Activated CD4-positive, alpha-beta T cell treated with anti-CD3 and anti-CD28 coated beads for 36 hours (primary cell): ENCODE measurements at places on chromosomes 3 and 15. TPM values are rescaled to one million over a fixed set of nuclear protein-coding genes. Genes with fewer than 3 reads are reported as not detected.

EFCAB12 gene
- 0.73 TPM for total RNA-seq

SKOR1 gene
- total RNA-seq = 0.18 TPM

RPP25 gene
- 6.2 TPM for total RNA-seq

SYNPR gene
- total RNA-seq = not detected

SLC27A2 gene
- 22.1 TPM for total RNA-seq

DNA sequence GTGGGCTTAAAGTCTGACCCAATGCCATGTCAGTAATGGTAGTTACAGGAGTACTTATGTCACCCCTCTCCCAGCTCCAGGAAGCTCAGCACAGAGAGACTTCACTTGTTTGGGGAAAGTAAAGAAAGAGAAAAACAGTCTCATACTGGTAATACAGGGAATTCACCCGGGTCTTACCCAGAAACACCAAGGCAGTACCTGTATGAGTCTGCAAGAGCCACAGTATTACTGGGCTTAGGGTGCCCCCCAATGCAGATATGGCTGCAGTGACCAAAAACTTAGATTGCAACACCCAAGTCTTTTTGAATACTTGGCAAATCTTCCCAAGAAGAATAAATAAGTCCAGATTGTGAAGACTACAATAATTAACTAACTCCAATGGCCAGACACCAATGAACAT is 622.1 kb downstream of the IGSF11 start:
- DNase-seq = no peak

- no peak for DNase-seq
Measured at GRCh38 chr3:58576716-58577115, 475 bp downstream of the FAM107A start.

DNA sequence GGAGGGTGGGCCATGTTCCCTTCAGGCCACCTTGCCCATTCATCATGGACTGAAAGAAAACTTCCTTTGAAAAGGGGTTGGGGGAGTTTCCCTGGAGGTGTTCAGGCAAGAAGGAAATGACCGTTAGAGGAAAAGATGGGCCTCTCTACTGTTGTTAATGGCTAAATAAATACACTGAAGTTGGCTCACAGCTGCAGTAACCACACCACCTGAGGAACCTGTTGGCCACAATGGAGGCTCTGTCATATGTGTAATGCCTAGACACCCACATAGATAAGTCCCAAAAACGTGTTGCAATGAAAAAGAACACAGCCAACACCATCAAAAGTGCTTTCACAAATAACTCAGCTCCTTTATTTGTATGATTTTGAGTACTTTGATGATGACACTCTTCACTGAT is 38.2 kb upstream of the FAM3D start:
- DNase-seq = no peak

DNA sequence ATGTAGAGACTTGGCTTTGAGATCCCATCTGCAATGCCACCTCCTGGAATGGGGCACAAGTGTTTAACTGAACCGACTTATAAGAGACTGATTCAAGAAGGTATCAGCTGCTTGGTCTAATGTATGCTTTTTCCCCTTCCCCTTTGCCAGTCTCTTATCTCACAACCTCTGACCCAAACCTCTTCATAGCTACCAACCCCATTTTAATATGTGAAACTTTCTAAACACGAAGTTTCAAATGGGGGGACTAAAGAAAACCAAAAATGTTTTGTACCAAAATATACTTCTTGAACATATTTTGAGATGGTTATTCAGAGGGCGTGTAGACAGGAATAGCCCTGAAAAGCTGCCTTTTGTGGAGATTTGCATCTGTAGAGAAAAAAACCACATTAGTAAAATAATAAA is 73.1 kb downstream of the OXSM start:
- DNase-seq = no peak

GRCh38 chr3:52350981-52351761 is 35.1 kb downstream of the DNAH1 start:
- DNase-seq = no peak

DNA sequence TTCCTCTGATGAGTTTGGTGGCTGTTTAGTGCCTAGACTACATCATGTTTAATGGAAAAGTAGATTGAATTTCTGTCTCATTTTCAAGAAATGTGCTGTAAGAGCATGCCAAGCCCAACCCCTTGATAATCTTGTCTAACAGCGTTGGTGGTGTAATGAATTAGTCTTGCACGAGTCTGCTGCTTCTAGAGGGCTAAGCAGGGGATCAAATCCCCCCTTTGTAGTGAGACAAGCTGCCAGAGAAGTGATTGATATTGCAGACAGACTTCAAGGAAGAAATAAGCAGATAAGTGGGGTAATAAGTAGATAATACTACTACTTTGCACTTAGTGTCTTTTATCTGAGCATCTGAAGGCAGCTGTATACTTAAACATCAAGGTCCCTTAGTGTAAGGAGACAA is 141.4 kb downstream of the TP63 start:
- DNase-seq = no peak

- no peak for DNase-seq
Measured at GRCh38 chr3:6189384-6189783, 671.5 kb upstream of the GRM7 start.

GRCh38 chr15:45399381-45400212 is 21.3 kb upstream of the GATM start:
- no peak for DNase-seq

- no peak for DNase-seq
Measured at GRCh38 chr3:68919000-68919399, 13.3 kb downstream of the TAFA4 start.

- peak; percentile 5 for DNase-seq
Measured at GRCh38 chr3:109018828-109019227, 65.1 kb upstream of the GUCA1C start.
